ENCODE measurements at places on chromosomes 2 and 18. TPM values are rescaled to one million over a fixed set of nuclear protein-coding genes. Genes with fewer than 3 reads are reported as not detected.

GALR1 gene
- not detected for total RNA-seq

HOXD12 gene
- not detected for total RNA-seq

CYBRD1 gene
- 18.4 TPM for total RNA-seq

MC5R gene
- total RNA-seq: not detected

DGUOK gene
- 54.9 TPM for total RNA-seq

IL36G gene
- total RNA-seq: not detected

LCT gene
- not detected for total RNA-seq

TUBA3E gene
- total RNA-seq: not detected

SEPTIN2 gene
- total RNA-seq: 458 TPM

OTOS gene
- total RNA-seq: not detected

SPR gene
- total RNA-seq: 44.1 TPM

OSBPL1A gene
- total RNA-seq: 15.3 TPM

CKAP2L gene
- 2.5 TPM for total RNA-seq

NDUFB3 gene
- 73.9 TPM for total RNA-seq

EGR4 gene
- not detected for total RNA-seq

SKOR2 gene
- total RNA-seq: not detected

CROCC2 gene
- not detected for total RNA-seq

LAPTM4A gene
- total RNA-seq: 175 TPM

RRM2 gene
- total RNA-seq: 21.4 TPM

MAP3K19 gene
- total RNA-seq: not detected

CABLES1 gene
- 51.2 TPM for total RNA-seq

ABCG8 gene
- total RNA-seq: not detected

TRPM8 gene
- not detected for total RNA-seq

ASB18 gene
- total RNA-seq: not detected

ATP6V1B1 gene
- not detected for total RNA-seq

RUFY4 gene
- total RNA-seq: not detected

MEIS1 gene
- 11.8 TPM for total RNA-seq

CPLX4 gene
- not detected for total RNA-seq

SERPINB2 gene
- total RNA-seq: 33.7 TPM

CPS1 gene
- total RNA-seq: 0.53 TPM

EMILIN1 gene
- total RNA-seq: 7.3 TPM

CDK15 gene
- 1.6 TPM for total RNA-seq

PDE11A gene
- total RNA-seq: not detected

NT5DC4 gene
- not detected for total RNA-seq

FTCDNL1 gene
- total RNA-seq: not detected

MOGAT1 gene
- total RNA-seq: not detected

PLGLB1 gene
- total RNA-seq: 1.3 TPM

PPM1G gene
- total RNA-seq: 91.9 TPM

SNED1 gene
- 41.3 TPM for total RNA-seq

SPATA3 gene
- not detected for total RNA-seq

EFR3B gene
- 1.5 TPM for total RNA-seq

All from glomerular endothelial cell (primary cell).